ENCODE measurements at places on chromosomes 7 and 10.

- no peak for DNase-seq
Measured at GRCh38 chr7:33998476-33998875, 93.1 kb downstream of the BMPER start.

- DNase-seq: peak; percentile 35
Measured at GRCh38 chr10:71999360-72000072, 35.3 kb downstream of the CHST3 start.

DNA sequence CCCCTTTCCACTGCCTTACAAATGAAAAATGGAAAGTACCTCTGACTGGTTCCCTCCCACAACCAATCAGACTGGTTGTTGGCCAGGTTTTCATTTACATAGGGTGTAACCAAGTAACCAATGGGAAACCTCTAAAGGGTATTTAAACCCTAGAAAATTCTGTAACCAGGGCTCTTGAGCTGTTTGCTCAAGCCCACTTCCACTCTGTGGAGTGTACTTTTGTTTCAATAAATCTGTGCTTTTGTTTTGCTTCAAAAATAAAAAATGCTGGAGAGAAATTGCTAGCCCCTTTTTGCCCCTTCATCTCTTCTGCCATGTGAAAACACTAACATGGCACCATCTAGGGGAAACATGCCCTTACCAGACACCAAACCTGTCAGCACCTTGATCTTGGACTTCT is 129.5 kb downstream of the AHR start:
- DNase-seq: no peak

DNA sequence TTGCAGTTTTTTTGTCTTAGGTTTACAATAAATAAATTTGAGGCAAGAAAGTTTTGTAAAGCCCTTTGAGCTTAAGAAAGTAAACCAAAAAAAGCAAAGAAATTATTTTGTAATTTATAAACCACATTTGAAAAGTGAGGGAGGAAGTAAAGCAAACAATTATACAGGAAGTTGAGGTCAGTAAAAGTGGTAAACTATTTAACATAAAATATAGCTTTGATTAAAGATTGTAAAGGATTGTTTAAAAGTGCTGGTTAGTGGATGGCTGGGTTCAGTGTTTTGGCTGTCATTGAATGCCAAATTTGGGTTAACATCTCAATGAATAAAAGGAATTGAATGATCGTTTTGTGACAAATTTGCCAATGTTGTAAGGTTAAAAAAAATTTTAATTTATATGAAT is 9.9 kb downstream of the SOSTDC1 start:
- no peak for DNase-seq

DNA sequence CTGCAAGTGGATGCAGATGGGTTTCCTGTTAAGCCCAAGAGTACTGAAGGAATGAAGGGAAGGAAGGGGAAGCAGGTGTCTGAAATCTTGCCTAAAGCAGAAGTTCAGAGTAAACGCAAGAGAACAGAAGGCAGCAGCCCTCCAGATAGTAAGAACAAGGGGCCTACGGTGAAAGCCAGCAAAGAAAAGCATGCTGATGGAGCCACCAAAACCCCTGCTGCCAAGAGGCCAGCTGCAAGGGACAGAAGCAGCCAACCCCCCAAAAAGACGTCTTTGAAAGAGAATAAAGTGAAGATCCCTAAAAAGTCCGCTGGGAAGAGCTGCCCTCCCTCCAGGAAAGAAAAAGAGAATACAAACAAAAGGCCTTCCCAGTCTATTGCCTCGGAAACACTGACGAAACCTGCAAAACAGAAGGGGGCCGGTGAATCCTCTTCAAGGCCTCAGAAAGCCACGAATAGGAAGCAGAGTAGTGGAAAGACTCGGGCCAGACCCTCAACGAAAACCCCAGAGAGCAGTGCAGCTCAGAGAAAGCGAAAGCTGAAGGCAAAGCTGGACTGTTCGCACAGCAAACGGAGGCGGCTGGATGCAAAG is 152.5 kb downstream of the LCOR start:
- DNase-seq: no peak

GRCh38 chr7:90596671-90597562 is 796 bp downstream of the CDK14 start:
- peak; percentile 26 for DNase-seq

DNA sequence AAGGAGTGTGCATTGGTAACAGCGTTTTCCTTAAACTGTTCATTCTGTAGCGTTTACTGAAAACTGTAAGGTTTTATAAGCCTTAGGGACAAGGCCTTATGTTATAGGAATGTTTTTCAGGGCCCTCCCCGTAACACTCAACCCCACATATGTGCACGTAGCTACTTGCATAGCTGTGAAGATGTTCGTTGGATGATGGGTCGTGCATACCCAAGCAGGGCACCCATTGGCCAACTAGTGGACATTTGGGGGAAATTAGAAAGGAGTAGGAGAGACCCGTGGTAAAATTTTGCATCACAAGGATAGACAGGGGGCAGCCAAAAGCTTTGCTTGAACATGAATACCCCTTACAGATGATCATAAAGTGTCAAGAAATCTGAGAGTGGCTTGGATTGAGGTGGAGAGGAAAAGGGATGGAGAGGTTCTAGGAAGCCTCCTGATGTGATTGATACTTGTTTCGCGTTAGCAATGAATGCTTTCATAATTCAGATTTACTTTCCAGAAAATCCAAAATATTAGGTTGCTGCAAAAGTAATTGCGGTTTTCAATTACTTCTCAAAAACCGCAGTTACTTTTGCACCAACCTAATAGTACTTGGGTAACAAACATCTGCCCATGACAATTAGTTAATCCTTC is 878 bp downstream of the SEC61A2 start:
- DNase-seq: peak; percentile 42

- DNase-seq: no peak
Measured at GRCh38 chr10:59627366-59628018, 82.2 kb downstream of the SLC16A9 start.

GRCh38 chr10:28892818-28893547 is 215.7 kb downstream of the BAMBI start:
- DNase-seq: no peak

DNA sequence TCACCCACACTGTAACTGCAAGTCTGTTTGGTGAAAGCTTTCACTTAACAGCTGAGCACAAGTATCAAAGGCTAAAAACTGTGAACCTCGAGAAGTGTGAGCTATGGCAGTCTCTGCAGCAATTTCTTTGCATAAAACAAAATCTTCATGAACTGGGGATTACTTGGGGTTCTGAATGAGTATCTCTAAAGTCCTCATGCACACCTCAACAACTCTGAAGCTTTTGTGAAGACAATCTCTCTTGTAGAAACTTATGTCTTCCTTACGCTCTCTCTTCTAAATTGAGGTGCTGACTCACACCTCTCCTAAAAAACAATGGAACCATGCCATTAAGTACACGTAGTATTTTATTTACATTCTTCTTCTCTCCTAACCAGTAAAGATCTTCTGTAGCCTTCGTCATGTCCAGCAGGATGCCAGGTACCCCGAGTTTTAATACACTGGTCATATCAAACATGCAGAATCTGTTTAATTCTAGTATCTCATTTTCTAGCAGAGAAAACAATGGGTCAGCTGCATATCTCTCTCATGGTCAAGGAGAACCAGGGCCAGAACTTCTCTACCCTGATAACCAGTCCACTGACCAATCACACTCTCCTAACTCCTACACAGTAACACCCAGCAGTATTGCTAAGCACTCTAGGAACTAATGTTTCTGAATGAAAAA is 76.9 kb downstream of the UBE2H start:
- no peak for DNase-seq

DNA sequence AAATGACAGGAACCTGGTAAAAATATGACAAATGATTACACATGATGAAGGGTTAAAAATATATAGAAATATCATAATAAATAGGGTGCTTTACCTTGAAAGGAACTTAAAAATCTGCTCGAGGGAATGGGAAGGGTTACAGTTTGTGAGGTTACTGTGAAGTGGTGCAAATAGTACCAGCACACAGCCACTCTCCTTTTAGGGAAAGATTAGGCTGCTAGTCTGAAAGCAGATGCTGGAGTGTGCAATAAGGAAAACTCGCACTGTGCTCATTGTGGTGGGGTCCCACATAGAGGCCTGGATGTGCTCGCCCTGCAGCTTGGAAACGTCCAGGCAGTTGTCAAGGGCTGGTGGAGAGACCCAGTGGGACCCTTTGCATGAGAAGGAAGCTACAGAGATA is 145.9 kb upstream of the TBX20 start:
- DNase-seq: no peak

DNA sequence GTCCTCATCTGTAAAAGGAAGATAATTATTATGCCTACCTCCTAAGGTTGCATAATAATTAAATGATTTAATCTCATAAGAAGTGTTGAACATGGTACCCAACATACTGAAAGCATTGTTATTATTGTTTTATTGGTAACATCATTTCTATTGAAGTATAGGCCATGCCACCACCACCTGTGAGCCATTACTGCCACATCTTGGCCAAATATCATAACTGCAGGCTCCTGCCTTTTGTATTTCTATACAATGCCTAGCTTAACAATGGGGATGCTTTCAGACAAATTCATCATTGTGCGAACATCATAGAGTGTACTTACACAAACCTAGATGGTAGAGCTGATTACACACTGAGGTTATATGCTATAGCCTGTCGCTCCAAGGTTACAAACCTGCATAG is 61.1 kb upstream of the NPSR1 start:
- peak; percentile 32 for DNase-seq

DNA sequence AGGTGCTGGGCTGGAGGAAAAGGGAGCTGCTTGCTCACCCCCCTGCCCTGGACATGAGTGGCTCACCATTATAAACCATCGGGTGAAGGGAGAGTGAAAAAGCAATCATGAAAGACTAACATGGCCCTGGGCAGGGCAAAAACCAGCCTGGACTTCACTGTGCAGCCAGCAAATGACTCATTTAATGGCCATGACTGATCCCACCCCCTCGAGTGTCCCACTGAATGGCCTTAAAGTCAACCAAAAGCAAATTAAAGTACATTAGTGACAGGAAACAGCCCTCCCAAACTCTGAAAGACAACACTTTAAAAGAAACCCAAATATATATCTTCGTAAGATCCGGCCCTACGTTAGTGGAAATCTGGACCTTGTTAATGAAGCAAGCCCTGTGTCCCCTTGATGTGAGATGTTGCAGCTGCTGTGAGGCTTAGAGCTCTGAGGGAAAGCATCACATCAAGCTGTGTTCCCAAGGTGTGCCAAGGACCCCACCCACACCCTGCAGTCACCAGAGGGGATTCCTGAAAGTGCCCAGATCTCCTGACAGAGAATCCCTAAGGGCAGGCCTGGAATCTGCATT is 31.2 kb downstream of the ADCYAP1R1 start:
- no peak for DNase-seq

- DNase-seq: no peak
Measured at GRCh38 chr10:51000164-51000563, 74.1 kb upstream of the PRKG1 start.

DNA sequence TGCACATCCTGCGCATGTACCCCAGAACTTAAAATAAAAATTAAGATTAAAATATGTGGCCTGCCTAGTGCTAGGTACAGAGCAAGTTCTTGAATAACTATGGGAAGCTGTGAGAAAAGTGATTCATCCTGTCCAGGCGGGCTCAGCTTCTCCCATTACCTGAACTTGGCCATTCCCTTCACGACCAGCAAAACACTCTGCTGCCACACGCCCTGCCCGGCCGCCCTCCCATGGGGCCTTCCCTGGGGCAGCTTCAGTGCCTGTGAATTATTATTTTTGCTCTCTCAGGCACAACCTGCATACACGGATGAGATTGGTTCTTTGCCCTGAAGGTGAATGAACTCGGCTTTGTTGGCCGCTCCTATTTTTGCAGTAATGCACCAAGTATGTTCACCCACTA is 209.2 kb upstream of the SHH start:
- DNase-seq: no peak

DNA sequence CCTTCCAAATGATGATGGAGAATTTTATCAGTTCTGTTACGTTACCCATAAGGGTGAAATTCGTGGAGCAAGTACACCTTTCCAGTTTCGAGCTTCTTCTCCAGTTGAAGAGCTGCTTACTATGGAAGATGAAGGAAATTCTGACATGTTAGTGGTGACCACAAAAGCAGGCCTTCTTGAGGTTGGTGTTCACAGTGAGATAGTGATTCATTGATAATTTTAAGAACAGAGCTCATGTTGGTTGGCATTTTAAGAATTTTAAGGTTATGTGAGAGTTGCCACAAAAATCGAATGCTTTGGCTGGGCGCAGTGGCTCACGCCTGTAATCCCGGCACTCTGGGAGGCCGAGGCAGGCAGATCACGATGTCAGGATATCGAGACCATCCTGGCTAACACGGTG is 25.9 kb downstream of the TAX1BP1 start:
- DNase-seq: no peak

DNA sequence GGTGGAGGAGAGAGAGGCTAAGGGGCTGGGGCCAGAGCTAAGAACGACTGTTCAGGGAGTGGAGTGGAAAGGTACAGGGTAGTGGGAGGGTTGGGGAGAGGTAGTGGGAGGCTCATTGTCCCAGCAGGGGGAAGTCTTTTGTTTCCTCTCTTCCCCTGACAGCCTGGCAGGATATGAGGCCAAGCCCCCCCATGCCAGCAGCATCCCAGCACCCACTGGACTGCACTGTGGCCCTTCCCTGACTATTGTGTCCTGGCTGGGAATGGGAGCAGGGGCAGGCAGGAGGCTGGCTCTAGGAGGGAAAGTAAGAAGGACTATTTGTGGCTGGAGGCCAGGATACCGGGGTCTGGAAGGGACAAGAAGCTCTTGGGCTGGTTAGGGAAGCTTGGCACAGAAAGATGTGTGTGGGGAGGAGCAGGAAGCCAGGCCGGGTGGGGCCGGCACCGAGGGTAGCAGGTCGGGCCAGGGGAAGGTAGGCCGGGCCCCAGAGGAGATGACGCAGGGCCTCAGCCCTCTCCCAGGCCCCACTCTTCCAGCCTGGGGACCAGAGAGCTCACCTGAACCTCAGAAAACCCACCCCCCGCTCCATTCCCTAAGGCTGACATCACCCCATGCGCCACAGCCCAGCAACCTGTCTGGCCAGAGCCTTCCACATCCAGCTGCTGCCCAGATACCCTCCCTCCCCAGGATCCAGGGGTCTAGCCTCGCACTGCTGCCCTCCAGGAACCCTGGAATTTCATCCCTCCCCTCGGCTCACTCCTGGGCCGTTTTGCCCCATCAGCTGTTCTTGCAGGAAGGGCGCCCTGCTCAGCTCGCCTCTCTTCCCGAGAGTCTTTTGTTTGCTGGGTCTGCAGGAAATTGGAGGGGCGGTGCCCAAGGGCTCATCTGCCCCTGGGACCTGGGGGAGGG is 8.8 kb upstream of the EPHB4 start:
- no peak for DNase-seq

DNA sequence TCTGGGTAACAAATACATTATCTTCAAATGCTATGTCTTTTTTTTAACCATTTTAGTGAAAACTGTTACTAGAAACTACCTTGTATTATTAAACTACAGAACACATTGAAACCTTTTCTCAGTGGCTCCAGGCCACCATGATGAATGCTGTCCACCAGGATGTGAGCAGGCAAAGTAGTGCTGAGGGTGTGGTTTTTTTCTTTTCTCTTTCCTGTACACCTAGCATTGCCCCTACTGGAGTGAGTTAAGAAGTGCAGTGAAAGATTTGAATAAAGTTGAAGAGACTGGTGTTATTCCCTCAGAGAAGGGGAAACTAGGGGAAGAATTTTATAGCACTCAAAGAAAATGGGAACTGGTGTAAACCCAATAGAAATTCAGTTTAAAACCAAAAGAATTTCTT is 120.0 kb upstream of the SAMD8 start:
- DNase-seq: no peak

- DNase-seq: no peak
Measured at GRCh38 chr10:104906112-104906511, 265.0 kb downstream of the SORCS3 start.

GRCh38 chr7:117126676-117127075 is 173.4 kb downstream of the ST7 start:
- no peak for DNase-seq

All from NCI-H1694 (cell line).